ENCODE measurements at places on chromosomes 2 and 18.

DNA sequence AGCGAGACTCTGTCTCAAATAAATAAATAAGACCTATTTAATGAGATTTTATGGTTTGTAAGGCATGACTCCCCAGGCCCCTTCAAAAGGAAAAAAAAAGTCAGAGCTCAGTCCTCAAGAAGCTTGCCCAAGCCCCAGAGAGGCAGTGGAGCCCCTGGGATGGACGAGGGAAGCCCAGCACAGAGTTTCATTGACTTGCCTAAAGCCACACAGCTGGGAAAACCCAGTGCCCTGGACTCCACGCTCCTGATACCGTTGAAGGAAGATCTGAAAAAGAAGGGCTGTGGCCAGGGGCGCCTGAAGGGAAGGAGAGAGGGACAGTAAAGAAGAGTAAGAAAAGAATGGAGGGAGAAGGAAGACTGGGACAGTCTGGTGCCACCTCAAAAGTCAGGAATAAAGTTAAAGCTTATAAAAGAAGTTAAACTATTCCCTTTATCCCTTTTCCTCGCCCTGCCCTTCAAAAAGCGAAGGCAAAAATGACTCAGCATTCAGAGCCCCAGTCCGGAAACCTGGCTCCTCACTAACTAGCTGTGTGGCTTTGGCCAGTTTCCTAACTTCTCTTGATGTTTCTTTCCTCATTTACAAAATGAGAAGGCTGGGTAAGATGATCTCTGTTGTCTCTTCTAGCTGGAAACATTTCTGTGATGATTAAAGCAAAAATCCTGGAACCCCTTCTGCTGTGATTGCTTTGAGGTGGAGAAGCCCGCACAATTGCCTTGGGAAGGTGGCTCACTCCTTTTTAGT is 46.7 kb downstream of the LYPD1 start:
- no peak for DNase-seq

- DNase-seq, result no peak
Measured at GRCh38 chr2:8459474-8459873, 222.4 kb upstream of the ID2 start.

GRCh38 chr2:152431370-152432098 is 96.6 kb downstream of the FMNL2 start:
- no peak for DNase-seq

GRCh38 chr2:1675633-1676032 is 68.7 kb downstream of the PXDN start:
- peak; percentile 38 for DNase-seq

DNA sequence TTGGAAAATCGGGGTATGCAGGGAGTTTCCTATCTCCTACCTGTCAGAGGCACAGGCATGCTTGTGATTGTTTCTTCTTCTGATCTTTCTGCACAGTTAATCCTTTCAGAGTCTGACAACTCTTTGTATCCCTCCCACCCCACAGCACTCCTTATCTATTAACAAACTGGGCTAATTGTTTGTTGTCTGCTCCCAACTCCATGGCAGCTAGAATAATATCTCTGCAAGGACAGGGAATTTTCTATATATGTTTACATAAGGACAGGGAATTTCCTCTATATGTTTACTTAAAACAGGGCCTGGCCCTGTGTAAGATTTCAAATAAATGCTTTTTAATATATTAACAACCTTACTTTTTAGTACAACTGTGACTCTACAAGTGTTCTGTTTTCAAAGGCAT is 36.0 kb upstream of the VRK2 start:
- no peak for DNase-seq

- no peak for DNase-seq
Measured at GRCh38 chr2:216905649-216906329, 45.9 kb upstream of the TNP1 start.

DNA sequence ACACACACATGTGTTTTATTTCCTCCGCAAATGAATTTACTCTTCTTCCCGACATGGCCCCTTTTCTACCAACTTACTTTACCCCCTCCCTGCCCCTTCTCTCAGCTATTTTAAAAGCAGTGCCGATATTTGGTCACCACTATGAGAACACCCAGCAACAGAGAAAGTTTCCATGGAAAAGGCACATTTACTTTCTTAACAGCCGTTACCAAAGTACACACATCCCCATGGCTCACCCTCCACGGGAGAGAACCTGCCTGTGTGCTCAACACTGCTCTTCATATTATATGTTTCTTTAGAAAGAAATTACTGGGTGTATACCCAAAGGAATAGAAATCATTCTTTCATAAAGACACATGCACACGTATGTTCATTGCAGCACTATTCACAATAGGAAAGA is 714.4 kb downstream of the DCDC2C start:
- no peak for DNase-seq

DNA sequence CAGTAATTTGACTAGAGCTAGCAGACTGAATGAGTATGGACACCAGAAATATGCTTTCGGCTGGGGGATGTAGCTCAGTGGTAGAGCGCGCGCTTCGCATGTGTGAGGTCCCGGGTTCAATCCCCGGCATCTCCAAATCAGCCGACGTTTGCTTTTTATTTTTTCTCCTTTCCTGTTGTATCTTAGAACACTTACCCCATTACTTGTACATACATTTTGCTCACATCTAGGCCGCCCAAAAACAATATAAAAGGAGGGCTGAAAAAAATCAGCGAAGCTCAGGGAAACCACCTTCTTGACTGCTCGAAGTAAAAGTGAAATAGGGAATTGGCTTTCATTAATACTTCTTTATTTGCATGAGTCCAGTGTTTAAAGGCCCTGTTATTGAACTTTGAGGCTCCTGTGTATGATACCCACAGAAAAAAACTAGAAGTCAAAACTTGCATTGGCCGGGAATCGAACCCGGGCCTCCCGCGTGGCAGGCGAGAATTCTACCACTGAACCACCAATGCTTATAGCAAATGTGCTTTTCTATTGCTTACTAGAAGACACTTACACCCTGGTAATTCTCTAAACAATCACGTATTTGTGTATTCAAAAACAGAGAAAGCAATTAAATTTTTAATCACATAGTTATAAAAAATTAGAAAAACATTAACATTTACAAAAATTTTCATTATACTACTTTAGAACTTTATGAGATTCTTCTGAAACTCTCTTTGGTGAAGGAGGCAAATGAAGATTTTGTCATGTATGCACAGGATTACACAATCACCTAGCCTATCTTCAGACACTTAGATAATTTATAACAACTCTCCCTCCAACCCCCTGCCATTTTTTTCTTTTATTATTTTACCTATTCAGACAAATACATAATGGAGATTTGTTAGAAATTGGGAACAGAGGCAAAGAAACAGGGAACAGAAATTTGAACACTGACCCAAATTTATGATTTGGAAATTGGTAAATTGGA is 35.2 kb upstream of the GPD2 start:
- DNase-seq, result peak; percentile 83

DNA sequence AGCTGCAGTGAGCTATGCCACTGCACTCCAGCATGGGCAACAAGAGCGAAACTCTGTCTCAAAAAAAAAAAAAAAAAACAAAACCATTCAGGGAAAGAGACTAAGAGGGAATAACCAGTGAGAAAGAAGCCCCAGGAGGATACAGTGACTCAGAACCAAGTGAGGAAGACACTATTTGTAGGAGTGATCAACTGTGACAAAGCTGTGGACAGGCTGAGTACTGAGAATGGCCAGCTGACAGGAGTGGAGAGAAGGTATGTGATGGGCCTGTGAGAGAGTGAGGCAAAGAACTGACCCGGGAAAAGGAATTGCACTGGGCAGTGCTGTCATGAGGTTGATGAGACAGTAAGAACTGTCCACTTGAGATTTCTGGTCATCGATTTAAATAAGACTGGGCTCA is 6.7 kb upstream of the LCT start:
- DNase-seq, result no peak

- no peak for DNase-seq
Measured at GRCh38 chr2:209321076-209321475, 102.8 kb upstream of the MAP2 start.

GRCh38 chr2:1631292-1632001 is 112.9 kb downstream of the PXDN start:
- no peak for DNase-seq

- no peak for DNase-seq
Measured at GRCh38 chr18:48533340-48534070, 5.3 kb upstream of the CTIF start.

- no peak for DNase-seq
Measured at GRCh38 chr2:135952891-135953290, 32.5 kb downstream of the DARS1 start.

DNA sequence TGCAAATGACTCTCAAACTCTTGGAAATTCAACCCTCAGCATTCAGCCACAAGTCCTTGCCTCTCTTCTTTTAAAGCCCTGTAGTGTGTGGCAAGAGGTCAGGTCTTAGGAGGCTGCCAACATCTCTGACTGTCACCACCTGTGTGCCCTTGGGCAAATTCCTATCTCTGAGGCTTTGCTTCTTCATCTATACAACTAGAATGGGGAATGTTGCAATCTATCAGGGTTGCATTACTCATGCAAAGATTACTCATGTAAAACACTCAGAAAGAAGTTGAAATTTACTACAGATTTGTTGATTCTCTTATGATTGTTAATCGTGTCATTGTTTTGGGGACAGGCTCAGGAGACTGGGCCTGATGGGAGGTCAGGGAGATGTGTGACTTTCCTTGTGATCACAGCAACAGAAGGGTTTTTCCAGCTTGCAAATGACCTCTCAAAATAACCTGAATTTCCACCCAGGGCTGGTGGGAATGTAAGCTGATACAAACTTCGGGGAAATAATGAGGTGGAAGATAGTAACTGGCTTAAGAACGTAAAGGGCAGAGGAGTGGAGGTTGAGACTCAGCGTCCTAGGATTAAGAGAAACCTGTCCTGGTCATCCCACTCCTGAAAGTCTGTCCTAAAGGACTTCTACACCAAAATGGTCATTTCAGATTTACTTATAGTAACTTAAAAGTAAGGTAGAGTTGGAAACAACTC is 32.1 kb upstream of the SIGLEC15 start:
- DNase-seq, result no peak

DNA sequence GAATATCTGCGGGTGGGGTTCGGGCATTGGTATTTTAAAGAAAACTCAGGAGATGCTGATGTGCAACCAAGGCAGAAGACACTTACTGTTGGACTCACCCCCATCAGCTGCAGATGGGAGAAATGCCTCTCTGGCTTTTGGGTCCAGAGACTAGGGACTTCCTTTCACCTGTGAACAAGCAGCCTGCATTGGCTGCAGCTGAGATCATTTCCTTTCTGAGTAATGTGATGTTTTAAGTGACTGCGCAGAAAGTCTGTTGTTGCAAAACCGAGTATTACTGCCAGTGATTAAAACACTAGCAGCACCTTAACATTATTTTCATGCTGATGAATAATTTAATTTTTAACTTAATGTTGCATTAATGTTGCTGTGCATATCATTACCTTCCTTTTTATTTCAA is 143.0 kb downstream of the TSN start:
- no peak for DNase-seq

DNA sequence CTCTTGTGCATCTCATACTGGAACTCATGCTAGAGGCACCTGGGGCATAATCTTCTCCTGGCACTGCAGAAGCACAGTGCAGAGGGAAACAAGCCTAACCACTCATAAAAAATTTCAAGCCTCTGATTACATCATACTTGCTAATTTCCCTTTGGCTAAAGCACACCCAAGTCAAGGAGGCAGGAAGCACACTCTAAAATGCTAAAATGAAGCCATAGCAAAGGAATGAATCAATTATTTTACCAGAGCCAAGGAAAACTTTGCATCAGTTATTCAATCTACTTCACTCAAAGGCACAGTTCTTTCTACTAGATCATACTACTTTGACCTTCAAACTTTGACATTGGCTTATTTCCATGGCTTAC is 79.6 kb upstream of the SPOPL start:
- no peak for DNase-seq

- DNase-seq, result no peak
Measured at GRCh38 chr2:64162516-64162915, 18.3 kb upstream of the PELI1 start.

DNA sequence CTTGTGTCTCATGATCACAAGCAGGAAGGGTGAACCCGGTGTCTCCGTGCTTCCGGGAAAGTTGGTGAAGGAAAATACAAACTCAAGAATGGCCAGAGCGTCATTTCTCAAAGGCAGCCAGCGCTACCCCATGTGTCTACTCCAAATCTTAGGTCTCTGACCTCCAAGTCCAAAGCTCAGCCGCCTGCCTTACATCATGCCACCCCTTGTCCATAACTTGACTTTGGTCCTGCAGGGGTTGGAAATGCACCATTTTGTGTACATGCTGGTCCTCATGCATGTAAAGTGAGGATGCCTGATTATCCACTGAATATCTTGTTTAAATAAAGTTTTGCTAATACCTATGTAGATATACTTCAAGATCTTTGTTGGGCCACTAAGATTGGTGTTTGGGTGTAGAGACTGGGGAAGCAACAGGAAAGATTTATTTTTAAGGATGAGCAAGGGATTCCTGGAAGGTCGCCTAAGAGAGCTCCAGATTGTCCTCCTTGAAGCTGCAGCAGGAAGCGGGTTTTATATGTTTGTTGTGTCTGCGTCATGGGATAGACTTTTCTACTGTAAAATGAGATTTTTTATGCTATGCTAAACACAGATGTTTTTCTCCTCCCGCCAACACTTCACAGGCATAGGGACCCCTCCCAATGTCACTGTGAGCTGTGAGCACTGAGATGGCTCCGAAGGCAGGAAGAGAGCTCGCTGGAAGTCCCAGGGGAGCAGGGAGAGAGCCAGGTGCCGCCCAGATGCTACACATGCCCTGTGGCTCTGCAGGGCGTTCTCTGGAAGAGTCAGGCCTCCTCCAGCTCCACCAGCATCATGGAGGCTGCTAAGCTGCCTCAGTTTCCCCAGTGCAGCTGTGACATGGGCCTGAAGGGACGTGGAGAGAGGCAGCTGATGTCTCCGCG is 176.2 kb upstream of the HDAC4 start:
- DNase-seq, result no peak

GRCh38 chr18:22282311-22283115 is 113.1 kb downstream of the GATA6 start:
- no peak for DNase-seq

DNA sequence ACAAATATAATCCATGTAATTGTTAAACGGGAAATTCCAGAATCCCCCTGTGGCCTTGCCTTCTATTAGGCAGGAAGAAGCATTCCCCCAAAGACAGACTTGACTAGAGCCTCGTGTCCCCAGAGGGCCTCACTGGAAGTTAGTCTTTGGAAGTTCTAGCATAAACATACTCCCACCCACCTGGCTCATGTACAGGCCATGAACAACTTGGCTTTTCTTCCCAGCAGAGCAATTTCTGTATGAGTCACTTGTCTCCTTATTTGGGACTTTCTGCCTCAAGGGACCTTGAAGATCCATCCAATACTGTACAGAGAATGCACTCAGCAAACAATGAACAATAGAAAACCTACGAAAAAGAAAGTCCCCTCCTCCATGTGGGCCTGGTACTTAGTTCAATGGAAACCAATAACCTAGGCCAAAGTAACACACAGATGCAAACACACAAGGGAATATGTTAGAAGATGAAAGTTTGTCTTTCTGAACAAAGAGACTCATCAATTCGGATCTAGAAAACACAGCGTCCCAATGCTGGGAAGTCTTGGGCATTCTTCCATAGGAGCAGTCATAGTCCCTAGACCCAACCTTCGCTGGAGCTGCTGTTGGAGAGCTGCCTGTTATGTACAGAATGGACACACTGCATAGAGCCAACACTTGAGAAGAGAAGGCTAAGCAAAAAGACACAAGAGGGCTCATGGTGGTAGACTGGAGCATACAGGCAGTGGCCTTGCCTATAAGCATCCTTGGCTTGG is 303.5 kb downstream of the HRH4 start:
- DNase-seq, result no peak

GRCh38 chr2:224982226-224982625 is 60.0 kb downstream of the DOCK10 start:
- no peak for DNase-seq

All from ecto neural progenitor cell (in vitro differentiated cells).